Activated CD8-positive, alpha-beta memory T cell treated with anti-CD3 and anti-CD28 coated beads for 24 hours (primary cell): ENCODE measurements at places on chromosomes 13 and 19.

GRCh38 chr19:18388100-18388959, 2.4 kb downstream of the GDF15 start:
- peak; percentile 94 for DNase-seq

- no peak for DNase-seq
Measured at GRCh38 chr19:35908973-35909683, 1.0 kb upstream of the TYROBP start.

DNA sequence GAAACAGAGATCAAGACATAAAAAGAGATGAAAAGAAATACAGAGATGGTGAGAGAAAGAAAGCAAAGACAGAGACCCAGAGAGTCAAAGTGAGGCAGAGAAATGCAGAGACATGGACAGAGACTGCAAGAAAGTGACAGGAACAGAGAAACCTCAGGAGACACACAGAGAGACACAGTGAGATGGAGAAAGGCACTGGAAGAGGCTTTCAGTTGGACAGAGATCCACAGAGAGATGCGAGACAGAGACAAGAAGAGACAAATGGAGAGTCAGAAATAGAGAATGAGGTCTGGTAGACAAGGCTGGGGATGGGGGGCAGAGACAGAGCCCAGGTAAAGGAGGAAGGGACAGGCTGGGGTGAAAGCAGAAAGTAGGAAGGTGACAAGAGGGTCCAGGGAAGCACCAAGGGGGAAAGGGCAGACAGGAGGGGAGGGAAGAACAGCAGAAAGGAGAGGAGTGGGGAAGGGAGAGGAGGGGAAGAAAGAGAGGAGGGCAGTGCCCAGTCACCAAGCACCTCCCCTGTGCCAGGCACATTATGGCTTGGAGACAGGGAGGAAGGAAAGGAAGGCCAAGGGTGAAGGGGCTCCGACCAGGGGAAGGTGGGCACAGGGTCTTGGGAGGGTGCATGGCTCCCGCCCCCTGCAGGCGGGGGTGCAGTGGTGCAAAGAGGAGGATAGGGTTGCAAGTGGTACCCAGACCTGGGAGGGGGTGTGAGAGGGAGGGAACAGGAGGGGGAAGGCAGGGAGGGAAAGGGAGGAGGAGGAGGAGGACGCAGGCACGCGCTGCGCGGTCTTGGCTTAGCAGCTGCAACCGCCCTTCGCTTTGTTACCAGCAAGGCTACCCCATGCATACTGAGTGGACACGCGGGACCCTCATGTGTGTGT, 38.4 kb downstream of the DEDD2 start:
- DNase-seq: no peak

DNA sequence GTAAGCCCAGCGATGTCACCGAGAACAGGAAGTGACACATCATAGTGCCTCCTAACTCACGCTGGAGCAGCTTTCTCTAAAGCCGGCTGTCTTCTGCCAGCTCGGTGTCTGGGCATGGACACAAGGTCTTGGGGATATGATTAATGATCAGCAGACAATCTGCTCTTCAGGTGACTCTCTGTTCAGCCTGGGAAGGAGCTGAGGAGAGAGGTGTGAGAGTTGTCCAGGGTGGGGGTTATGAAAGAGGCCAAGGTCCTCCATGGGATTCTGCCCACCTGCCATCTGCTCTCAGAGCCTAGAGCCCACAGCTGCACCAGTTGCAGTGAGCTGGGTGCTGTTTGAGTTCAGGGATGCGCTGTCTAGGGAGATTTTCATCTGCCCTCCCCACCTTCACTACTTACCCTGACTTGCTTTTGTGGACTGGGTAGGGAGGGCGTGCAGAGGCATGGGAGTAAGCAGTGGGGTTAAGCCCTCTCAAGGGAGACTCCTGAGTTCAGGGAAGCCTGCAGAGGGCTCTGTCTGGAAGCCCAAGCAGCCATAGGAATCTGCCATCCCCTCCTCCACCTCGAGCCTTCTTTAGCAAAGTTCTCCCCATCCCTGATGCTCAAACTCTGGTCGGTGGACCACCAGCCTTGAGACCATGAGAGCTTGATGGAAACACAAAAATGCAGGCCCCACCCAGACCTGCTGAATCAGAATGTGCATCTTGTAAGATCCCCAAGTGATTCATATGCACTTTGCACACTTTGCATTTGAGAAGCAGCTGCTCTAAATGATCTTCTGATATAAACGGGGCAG, 539.7 kb downstream of the RFC3 start:
- no peak for DNase-seq

- DNase-seq: no peak
Measured at GRCh38 chr13:53901593-53901992, 873.0 kb downstream of the OLFM4 start.

DNA sequence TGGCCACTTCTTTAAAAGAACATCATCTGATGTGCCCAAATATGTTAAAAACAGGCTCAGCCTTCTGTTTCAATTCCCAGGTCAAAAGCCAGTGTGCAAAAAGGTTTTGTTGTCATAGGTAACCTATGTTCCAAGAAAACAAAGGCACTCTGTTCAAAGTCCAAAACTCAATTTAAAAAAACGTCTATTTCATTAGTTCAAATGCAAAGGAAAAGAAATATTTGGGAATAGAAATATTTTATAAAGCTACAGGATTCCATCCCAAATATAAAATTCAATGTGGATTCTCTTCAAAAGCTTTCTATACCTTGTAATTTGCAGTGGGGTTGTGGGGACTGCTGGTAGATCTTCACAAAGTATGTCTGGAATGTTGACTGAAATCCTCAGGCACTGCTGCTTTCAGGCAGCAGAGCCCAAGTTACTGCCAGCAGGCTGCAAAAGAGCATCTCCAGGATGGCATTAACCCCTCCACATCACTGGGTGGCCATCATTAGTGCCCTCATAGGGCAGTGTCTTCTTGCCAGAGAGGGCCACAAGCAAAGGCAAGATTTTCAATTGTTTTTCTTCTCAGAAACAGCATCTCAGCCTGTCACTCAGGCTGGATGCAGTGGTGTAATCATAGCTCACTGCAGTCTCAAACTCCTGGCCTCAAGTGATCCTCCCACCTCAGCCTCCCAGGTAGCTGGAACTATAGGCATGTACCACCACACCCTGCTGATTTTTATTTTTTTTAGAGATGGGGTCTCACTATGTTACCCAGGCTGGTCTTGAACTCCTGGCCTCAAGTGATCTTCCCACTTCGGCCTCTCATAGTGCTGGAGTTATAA, 22.8 kb upstream of the STK24 start:
- no peak for DNase-seq

DNA sequence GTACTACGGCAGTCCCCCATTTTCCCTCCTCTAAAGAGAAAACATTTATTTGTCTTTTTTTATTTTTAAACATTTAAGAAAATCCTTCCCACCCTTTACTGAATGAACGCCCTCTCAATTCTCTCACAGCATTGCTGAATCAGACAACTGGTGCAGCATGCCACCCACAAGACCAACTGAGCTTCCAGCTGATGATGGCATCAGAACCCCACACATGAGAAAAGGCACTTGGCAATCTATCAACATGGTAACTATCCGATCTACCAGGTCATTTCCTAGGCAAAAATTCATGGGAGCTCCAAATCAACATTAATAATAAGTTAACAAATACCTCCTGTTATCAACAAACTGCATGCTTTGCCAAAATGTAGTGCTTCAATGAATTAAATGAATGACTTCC, 43.1 kb downstream of the LHFPL6 start:
- no peak for DNase-seq

DNA sequence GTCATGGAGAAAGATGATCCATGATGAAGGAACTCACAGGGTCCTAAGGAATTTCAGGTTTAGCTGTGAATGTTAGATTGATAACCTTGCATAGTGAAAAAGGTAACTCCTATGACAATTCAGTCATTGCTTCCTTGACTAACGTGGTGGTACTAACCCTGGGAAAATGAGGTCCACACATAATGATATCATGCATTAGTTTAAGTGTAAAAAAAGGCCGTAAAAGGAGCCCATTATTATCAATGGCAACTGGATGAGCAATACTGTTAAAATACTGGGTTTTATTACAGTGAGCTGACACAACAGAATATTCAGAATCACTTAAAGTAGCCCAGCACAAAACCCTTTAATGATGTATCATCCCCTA, 515.4 kb downstream of the DCT start:
- DNase-seq: no peak

GRCh38 chr13:100454876-100455275, 133.7 kb downstream of the GGACT start:
- no peak for DNase-seq

DNA sequence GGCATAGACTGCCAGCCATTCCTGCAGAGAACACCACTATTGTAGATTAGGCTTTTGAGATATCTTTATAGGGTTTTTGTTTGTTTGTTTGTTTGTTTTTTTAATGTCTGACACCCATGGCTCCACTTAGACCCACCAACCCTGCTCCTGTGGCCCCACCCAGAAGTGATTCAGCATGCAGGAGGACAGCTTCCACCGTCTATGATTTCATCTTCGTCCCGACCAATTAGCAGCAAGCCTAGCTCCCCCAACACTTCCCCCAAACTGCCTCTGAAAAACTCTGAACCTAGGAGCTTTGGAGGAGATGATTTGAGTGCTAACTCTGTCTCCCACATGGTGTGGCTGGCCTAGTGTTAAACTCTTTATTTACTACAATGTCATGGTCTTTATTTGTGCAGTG, 108.3 kb upstream of the RXFP2 start:
- no peak for DNase-seq

- peak; percentile 78 for DNase-seq
Measured at GRCh38 chr19:30669329-30670010, 297.3 kb downstream of the ZNF536 start.

DNA sequence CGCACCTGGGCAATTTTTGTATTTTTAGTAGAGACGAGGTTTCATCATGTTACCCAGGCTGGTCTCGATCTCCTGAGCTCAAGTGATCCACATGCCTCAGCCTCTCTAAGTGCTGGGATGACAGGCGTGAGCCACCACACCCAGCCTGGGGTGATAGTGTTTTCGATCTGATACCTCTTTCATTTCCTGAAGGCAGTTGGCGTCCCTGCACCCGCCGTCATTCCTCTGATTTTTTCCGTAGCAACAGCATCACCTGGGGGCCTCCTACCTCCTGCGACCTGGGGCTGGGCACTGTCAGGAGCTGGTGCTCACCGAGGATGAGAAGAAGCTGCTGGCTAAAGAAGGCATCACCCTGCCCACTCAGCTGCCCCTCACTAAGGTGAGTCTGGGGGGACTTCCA, 10.8 kb downstream of the CREB3L3 start:
- no peak for DNase-seq

- DNase-seq: no peak
Measured at GRCh38 chr13:23794267-23795161, 94.7 kb downstream of the MIPEP start.

GRCh38 chr13:110713981-110714796, 689 bp downstream of the ING1 start:
- DNase-seq: peak; percentile 86

GRCh38 chr13:111659842-111660241, 339.4 kb downstream of the TEX29 start:
- DNase-seq: no peak

GRCh38 chr13:110420626-110421025, 113.5 kb downstream of the COL4A2 start:
- DNase-seq: no peak

GRCh38 chr19:2043961-2044708, 6.9 kb downstream of the MKNK2 start:
- peak; percentile 57 for DNase-seq

DNA sequence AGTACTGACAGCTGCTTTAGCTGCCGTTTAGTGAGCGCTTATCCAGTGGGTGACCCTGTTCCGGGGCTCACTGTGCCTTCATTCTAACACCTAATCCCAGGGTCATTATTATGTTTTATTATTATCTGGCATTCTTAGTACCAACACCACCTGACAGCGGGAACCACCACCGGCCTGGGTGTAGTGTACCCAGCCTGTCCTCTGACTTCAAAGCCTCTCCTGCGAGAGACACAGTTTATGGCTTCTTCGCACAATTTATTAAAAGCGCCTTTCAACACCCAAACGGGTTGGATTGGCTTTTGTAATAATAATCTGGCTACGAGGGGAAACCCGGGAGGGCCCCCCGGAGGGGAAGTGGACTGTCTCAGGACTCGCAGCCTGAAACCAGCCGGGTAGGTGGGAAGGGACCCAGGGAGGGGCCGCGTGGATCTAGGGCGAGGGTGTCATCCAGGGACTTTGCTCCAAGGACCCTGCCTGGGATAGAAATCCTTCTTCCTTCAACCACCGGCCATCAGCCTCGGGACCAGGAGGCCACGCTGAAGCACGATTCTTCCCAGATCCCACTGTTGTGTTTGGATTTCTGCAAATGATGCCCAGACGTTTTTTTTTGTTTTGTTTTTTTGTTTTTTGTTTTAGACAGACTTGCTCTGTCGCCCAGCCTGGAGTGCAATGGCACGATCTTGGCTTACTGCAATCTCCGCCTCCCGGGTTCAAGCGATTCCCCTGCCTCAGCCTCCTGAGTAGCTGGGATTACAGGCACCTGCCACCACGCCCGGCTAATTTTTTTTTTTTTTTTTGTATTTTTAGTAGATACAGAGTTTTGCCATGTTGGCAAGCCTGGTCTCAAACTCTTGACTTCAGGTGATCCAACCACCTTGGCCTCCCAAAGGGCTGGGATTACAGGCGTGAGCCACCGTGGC, 1.6 kb upstream of the ZBTB7A start:
- no peak for DNase-seq

- no peak for DNase-seq
Measured at GRCh38 chr19:54449701-54450069, 686 bp downstream of the LENG8 start.

- DNase-seq: no peak
Measured at GRCh38 chr19:1264801-1265614, 4.1 kb upstream of the CIRBP start.

DNA sequence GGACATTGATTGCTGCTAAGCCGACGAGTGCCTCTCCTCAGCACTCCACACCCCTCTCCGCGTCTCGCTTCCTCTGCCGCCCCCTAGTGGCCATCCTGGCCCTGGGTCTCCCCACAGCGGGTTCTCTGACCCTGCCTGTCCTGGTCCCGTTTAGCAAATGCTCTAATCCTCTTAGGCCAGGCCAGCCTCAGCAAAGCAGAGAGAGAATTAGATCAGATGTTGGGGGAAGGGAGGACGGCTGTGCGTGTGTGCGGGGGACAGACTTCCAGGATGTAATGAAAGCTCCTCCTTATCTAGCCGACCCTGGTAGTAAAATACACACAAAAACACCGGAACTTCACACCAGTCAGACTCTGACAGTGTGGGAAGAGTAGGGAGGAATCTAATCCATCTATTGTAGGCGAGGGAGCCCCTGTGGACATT, 4.5 kb downstream of the TPRX2 start:
- peak; percentile 97 for DNase-seq

DNA sequence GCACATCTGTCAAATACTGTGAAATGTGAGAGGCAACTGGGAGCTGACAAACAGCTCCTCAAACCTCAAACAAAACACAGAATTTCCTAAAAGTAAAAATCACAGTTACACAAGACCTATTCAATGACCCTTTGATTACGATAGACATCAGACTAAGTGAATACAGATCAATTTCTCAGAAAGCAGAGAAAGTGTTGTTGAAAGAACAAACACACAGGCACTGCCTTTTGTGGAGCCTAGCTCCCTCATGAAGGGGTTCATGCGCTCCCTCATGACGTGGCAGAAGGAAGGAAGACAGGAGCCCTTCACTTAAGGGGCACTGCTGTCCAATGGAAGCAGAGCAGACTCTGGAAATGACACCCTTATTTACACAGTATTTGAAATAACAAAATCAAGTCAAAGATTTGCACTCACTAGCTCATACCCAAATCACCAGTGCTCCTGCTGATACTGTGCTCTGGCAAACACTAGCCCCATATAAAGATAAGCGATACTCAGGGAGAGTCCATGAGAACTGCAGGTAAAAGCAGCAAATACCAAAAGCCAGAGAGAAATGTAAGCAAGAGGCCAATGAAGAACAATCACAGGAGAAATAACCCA, 144.9 kb downstream of the KLF12 start:
- no peak for DNase-seq
